ENCODE measurements at places on chromosomes 1 and 21.

- DNase-seq, result peak; percentile 34
Measured at GRCh38 chr1:27045973-27046558, 33.4 kb upstream of the TENT5B start.

- no peak for DNase-seq
Measured at GRCh38 chr1:16019644-16020277, 1.9 kb upstream of the HSPB7 start.

GRCh38 chr1:16605532-16606505 is 7.5 kb downstream of the NBPF1 start:
- no peak for DNase-seq

DNA sequence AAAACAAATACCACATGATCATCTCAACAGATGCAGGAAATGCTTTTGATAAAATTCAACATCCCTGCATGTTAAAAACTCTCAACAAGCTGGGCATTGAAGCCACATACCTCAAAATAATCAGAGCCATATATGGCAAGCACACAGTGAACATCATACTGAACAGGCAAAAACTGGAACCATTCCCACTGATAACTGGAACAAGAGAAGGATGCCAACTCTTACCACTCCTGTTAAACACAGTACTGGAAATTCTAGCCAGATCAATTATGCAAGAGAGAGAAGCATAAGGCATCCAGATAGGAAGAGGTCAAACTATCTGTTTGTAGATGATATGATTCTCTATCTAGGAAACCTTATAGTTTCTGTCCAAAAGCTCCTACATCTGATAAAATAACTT is 91.6 kb downstream of the DNAH14 start:
- no peak for DNase-seq

DNA sequence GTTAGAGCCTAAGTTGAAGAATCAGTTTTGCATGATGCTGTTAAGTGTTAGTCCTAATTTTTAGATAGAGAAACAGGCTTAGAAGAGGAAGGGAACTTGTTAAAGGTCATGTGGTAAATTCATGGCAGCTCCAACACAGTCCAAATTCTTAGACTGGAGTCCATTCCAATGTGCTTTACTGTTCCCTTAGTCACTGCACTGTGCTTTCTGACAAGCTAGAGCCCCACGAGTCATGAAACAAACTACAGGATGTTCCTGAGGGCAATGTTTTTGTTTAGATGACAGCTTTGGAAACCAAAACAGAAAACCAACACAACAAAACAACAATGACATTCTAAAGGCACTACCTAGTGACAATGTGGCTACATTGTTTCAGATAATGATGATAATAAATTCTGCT is 23.1 kb upstream of the RGS4 start:
- no peak for DNase-seq

DNA sequence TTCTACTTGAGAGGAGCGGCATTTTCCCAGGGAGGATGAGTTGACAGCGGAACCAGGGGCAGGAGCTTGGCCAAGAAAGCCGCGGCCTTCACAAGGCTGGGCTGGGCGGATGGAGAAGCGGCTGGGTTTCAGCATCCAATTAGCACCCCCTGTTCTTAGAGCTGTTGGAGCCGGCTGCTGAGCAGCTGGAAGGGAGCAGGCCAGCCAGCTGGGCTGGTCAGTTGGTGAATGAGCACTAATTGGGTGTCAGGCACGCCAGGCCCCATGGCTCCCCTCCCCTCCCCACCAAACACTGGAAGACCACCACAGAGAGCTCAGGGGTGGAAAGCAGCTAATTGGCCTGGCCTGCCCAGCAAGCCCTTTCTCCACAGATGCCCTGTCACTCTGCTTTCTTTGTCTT is 245.6 kb downstream of the RRAGC start:
- no peak for DNase-seq

GRCh38 chr1:45535988-45536766 is 14.4 kb upstream of the AKR1A1 start:
- DNase-seq, result no peak

DNA sequence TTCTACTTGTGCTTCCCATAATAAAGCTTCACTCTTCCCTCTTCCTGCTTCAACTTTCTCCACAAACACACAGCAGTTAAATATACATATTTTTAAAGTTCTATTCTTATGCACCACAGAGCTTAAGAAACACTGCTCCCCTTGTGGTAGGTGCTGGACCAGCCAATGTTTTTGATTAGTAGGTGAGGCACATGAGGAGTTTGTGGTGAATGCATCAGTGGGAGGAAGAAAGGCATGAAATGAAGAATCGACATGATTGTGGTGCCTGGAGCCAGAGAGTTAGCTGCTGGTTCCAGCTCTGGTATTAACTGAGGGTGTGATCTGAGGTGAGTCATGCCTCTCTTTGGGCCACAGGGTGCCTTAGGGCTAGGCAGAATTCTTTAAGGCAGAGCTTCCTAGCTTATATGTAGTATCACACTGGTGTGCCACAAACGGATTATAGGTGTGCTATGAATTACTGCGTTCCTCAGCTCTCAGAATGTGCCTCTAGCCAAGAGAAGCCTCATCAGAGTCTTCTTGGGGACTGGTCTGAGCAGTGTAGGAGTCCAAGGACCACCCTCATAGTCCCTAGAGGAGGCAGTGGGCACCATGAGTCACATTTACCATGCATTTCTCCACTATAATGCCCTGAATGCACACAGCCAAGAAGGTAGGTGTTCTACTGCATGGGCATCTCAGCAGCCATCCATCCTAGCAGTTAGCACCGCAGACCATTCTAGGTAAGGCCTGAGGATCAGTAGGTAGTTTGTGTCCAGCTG is 97.4 kb upstream of the SGIP1 start:
- peak; percentile 50 for DNase-seq

DNA sequence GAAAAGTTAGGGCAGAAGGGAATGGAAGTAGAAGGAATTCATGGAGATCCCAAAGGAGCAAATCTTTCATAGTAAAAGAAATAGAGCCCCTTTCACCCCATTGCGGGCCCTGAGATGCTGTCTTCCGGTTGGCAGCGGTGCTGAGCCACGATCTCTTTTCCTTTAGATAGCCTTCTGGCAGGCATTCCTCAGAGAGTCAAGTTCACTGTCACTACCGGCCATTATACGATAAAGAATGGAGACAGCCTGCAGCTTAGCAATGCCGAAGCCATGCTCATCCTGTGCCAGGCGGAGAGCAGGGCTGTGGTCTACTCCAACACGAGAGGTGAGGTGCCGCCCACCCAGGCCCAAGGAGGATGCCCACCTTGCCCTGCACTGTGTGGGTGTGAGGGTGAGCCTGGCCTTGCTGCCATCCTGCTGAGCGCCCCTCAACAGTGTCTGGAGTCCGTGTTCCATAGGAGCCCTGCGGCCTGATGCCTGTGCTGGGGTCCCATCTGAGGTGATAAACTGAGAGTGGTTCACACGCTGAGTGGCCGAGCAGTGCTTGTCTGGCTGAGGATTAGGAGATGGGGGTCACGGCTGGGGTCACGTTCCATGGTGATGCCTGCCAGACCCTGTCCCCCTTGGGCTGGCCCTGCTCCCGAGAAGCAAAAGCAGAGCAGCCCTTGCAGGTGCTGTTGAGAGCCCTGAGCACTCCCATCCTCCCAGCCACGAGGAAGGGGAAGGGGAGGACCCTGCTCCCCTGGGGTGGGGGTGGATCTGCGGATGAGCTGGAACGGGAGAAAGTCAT is 20.4 kb upstream of the PWP2 start:
- no peak for DNase-seq

- peak; percentile 45 for DNase-seq
Measured at GRCh38 chr1:109490029-109490933, 3.6 kb upstream of the CYB561D1 start.

GRCh38 chr1:54498383-54499096 is 49.5 kb upstream of the ACOT11 start:
- DNase-seq, result no peak

- DNase-seq, result no peak
Measured at GRCh38 chr1:228276901-228277490, 69.2 kb downstream of the OBSCN start.

DNA sequence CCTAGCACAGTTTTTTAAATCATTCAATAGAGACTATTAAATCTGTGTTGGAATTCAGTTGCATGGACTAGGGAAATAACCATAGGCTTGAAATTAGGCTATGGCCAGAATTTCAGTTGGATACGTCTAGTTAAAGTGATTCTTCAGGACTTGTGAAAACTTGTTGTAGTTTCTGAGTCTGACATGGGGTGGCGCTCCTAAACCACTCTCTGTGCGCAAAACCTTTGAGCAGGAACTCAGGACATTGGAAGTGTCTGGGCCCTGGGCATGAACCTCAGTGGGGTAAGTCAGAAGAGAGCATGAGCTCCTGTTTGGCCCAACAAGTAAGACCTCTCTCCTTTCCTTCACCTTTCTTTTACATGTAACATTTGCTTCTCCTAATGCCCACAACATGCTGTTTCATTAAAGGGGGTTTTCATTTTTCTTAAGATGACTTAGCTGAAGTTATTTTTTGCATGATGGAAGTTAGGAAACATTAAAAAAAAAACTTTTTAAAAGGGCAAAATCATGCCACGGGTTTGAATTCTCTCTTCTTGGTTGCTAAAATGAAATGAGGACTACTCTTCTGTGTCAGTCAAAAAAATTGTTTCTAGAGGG is 17.1 kb upstream of the CCDC190 start:
- DNase-seq, result peak; percentile 50

GRCh38 chr1:218699421-218699820 is 354.3 kb downstream of the TGFB2 start:
- DNase-seq, result no peak

- peak; percentile 75 for DNase-seq
Measured at GRCh38 chr1:198929961-198930599, 291.2 kb downstream of the PTPRC start.

DNA sequence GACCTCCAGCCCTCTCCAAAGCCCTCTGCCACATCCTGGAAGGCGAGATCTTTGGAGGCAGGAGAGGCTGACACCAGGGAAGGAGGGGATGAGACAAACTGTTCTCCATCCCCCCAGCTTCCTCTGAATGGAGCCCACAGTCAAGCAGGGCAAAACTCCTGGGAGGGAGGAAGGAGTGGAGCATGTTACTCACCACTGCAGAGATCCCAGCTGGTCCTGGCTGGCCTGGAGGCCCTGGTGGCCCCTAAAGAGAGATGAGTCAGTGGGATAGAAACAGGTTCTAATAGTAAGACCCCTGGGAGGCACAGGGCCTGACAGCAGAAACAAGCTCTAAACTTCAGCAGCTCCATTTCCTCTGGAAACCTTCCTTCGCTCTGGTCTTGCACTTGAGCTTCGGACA is 14.0 kb upstream of the PEF1 start:
- DNase-seq, result no peak

DNA sequence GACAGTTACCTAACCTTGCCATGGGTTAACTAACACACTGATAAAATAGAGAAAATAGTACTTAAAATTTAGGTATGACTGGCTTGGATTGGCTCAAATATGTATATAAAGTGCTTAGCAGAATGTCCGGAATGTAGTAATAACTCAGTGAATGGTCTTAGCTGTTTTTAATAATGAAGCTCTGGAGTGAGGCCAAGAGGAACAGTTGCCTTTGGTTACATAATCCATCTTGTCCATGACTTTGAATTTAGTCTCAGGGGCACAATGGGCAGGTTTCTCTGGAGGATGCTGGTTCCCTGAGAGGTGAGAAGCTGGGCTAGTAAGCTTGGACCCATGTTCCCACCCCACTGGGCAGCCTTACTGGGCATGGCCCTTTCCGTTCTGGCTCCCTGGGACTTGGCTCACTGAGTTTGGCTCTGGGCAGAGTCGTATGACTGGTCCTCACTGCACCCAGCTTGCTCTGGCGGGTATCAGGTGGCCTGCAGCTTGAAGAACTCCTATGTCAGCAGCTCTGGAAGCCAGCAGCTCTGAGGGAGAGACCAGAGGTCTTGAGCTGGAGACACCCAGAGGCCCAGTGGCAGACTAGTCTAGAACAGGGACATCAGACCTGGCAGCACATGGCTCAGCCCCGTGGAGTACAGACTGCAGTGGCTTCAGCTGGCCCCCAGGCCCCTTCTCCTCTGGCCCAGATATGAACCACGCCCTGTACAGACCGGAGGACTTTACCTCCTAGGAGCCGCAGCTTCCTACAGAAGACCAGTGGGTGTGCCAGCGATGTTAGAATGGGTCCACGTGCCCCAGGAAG is 40.4 kb downstream of the TENT5C start:
- peak; percentile 24 for DNase-seq

DNA sequence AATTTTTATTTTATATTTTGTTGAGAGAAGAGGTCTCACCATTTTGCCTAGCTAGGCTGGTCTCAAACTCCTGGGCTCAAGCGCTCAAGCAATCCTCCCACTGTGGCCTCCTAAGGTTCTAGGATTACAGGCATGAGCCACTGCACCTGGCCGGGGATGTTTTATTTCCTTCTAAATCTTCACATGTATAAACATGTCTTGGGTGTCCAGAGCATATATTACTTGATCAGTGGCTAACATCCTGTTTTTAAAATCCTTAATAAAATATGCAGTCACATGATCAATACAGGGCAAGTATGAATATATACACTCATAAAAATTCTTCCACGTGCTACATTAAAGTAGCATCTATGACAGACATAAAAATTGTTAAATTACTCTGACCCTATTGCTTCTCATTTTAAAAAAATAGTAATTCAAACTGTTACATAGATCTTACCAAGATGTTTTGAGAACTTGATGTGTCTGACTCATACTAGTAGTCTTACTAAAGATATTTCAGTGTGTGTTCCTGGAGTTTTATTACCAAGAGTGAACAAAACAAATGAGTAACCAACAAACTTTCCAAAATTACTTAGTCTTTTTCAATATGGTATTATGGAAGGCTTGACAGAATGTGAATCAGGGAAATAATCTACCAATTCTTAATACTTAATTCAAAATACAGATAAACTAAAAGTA is 222.5 kb downstream of the SLC45A1 start:
- DNase-seq, result no peak

- no peak for DNase-seq
Measured at GRCh38 chr1:156467906-156468305, 32.7 kb downstream of the MEF2D start.

DNA sequence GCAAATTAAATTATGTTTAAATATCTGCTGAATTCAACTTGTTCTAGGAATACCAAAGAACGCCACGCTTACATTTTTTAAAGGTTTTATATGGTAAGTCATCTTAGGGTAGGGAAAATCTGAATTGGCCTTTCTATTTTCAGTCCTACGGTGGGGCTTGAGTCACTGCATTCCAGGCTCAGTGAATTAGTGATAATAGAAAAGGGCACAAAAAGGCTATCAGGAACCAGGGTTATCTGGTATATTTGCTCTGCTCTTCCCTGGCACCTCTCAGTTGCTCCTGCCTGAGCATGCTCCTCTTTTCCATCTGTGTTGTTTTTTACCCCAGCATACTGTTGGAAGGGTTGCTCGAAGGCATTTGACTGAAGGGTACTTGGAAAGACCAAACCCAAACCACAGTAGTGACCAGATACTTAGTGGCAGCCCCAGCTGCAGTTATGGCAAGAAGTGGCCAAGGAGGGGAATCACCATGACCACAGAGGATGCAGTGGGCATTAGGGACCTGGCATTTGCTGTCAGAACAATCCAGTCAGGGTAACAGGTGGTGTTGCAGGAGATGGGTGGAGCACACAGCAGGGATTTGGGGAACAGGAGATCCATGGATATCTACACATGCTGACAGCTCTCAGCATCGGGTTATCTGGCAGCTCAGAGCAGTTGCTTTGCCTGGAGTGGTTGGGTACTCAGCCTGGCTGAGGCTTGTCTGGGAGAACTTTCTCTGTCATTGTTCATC is 2.3 kb downstream of the OVAAL start:
- no peak for DNase-seq

- DNase-seq, result peak; percentile 2
Measured at GRCh38 chr1:47738560-47739182, 258.5 kb downstream of the TRABD2B start.

Measured in AML-193 (cell line).